Activated CD4-positive, alpha-beta T cell treated with anti-CD3 and anti-CD28 coated beads, Interleukin-2, amount 10 ng/mL, durations not matched to agents 7 days and 5 days (primary cell): ENCODE measurements at places on chromosomes 5 and 9. TPM values are rescaled to one million over a fixed set of nuclear protein-coding genes. Genes with fewer than 3 reads are reported as not detected.

- H3K27me3 ChIP-seq = no peaks in the 10 kb centered on the region
- no peak overlapping the region for H3K4me3 ChIP-seq
- no peak overlapping the region for H3K27ac ChIP-seq
- H3K4me1 ChIP-seq = no peaks in the 10 kb centered on the region
- no peaks in the 10 kb centered on the region for H3K36me3 ChIP-seq
These were observed 6.8 kb downstream of the FAT2 start for GRCh38 chr5:151584057-151584937.

DNA sequence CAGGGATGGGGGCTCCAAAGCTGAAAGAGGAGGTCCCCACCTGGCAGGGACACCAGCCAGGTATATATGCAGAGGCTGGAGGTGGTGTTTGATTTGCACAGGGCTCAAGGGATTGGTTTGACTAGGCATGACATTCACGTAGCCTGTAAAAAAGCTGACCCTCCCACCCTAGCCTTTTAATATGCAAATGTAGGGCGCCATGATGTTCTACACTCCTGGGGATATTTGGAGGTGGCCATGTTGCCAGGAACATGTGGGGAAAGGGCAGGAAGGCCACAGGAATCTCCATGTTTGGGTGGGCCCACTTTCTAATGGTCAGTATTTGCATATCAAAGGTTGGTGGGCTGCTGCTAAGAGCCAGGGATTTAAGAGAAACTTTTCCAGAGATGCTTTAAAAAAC lies 12.0 kb upstream of the THG1L start:
- H3K4me1 ChIP-seq = peaks cover 30% of the 10 kb centered on the region
- no peak for DNase-seq
- H3K36me3 ChIP-seq = peaks cover 11% of the 10 kb centered on the region
- H3K27me3 ChIP-seq = no peaks in the 10 kb centered on the region
- H3K27ac ChIP-seq = no peak overlapping the region

Gene MCC
- 3.3 TPM for total RNA-seq

Gene NRG2
- not detected for total RNA-seq

- H3K27ac ChIP-seq = no peak overlapping the region
- no peaks in the 10 kb centered on the region for H3K4me1 ChIP-seq
- no peak for DNase-seq
- no peaks in the 10 kb centered on the region for H3K36me3 ChIP-seq
These were observed 162.0 kb upstream of the SNX2 start for GRCh38 chr5:122612901-122613300.

DNA sequence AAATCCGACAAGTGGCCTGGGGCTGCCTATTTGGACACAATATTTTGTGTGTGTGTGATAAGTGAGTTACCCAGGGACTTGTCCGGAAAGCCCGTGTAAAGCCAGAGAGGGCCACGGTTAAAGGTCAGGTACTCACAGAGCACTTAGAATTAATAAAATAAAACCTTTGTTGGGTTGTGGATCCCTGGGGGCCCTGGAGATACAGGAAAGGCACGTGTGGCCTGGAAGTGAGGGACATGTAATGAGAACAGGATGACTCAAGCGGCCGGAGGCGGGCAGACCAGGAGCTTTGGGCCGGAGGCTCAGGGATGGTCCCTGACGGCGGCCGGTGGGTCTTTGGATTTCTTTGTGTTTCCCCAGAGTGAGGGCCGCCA lies 1.0 kb downstream of the DMRT2 start:
- H3K36me3 ChIP-seq = peaks cover 11% of the 10 kb centered on the region
- no peak for DNase-seq
- no peak overlapping the region for H3K27ac ChIP-seq

DNA sequence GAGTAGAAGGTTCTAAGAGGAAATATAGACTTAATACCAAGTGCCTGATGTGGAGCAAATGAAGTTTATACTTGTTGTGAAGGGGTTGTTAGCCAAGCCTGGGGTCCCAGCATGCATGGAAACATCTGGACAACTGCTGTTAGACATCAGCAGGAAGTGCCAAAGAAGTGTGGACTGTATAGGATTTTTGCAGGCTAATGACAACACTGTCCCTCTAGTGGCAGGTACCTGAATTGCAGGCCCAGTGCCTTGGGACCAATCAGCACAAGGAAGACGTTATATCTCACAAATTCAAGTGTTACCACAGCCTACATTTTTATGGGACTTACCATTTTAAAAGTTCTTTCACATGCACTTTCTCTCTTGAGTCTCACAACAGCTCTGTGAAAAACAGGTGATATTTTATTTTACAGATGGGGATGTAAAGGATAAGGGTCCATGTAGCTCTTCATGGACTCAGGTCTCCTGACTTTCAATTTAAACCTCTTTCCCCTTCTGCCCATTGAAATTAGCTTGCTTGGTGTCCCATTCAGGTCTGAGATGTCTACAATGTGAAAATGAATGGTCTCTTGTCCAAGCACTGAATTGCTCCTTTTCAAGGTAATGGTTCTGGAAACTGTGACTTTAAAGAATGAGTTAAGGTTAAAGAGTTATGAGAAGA lies 89.0 kb upstream of the MAP1B start:
- no peaks in the 10 kb centered on the region for H3K36me3 ChIP-seq
- H3K4me1 ChIP-seq = no peaks in the 10 kb centered on the region
- H3K27ac ChIP-seq = no peak overlapping the region
- no peak overlapping the region for H3K4me3 ChIP-seq
- DNase-seq = peak; percentile 67
